ENCODE measurements at places on chromosomes 2 and 18.

- no peak for DNase-seq
These were observed 312.9 kb downstream of the GULP1 start for GRCh38 chr2:188604579-188604978.

- no peak for DNase-seq
These were observed 74.0 kb downstream of the MEX3C start for GRCh38 chr18:51123481-51123880.

- no peak for DNase-seq
These were observed 26.6 kb downstream of the PAX8 start for GRCh38 chr2:113252047-113252590.

DNA sequence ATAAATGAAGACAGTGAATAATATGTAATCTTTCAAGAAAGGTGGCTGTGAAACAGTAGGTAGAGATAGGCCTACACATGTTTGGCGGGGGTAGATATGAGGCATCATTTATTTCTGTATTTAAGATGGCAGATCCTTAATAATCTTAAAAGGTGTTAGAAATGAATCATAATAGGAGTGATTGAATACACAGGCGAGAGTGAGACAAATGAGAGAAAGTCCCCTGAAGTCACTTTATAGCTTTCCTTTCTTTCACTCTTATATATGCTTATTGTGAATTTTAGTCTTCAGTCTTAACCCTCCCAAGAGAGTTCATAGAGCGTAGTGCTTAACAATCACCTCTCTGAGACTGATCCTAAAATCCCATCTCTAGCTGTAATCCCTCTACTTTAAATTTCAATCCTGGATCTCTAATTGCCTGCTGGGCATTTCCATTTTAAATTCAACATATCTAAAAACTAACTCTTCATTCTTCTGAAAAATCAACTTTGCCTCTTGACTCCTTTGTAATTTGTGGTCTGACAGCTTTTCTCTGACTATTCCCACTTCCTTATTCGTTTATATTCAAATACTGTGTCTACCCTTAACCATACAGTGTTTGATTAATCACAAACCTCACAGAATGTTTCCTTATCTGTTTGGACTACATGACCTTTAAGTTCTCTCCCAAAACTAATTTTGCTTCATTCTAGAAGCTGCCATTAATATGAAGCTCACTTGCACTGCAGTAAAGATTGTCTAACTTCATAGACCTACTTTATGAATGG lies 463.7 kb upstream of the FSIP2 start:
- no peak for DNase-seq

All from stimulated activated CD4-positive, alpha-beta T cell treated with anti-CD3 and anti-CD28 coated beads, Interleukin-12 subunit alpha, Interleukin-12 subunit beta, amount 100 ng/mL, for 4 hours (primary cell).